ENCODE measurements at places on chromosomes 7 and 10.

DNA sequence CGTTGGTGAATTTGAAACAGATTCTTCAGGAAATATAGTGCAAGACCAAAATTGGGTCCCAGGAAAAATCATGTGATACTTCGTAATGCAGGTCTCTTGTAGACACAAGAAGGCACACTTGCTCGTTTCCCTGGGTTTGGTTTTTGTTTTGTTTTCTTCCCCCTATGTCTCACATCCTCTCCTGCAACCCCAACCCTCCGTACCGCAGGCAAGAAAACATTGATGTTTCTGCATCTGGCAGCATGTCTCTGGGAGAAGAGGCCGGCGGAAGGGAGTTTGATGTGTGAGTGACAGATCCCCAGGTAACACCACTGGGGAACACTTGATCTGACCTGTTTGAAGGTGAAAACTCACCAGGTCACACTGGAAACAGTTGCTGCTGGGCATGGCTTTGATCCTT is 718.5 kb downstream of the AUTS2 start:
- no peak for DNase-seq

GRCh38 chr10:49478819-49479218 is 60.1 kb downstream of the ERCC6 start:
- DNase-seq, result no peak

- peak; percentile 20 for DNase-seq
Observed at GRCh38 chr10:77613476-77614130, 24.0 kb downstream of the KCNMA1 start.

DNA sequence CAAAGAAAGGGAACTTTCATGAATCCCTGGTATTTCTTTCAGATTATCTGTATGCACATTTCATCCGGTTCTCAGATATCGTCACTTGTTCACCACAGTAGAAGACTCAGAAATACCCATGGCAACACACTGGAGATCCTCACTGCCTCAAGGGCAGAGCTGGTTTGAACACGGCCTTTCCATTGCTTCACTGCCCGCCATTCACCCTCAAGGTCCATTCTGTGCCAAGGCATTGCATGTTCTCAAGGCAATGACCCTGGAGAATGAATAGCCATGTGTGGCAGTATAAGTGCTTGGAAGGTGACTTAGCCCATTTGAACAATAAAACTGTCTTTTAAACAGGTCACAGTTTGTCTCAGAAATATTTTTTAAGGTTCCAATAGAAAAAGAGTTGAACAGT is 606.5 kb downstream of the IPMK start:
- no peak for DNase-seq

GRCh38 chr10:126523071-126523470 is 134.8 kb upstream of the ADAM12 start:
- DNase-seq, result no peak

- no peak for DNase-seq
Observed at GRCh38 chr10:124084708-124085107, 8.7 kb downstream of the CHST15 start.

- no peak for DNase-seq
Observed at GRCh38 chr10:46253076-46254006, 33.5 kb upstream of the ANTXRL start.

DNA sequence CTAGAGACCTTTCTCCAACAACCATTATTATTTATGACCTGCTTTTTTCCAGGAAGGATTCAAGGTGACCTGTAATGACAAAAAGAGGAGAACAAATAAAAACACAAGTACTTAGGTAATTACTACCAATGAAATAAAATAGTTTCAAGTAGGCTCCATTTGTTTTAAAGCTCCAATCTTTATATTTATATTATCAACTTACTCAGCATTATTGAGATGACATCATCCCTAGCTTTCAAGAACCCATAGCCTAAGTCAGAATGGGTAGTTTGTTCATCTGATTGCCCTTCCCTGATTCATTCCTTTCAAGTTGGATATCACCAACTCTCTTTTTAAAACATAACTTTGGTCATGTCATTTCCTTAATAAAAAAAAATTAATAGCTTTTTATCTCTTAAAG is 131.5 kb downstream of the GRM3 start:
- DNase-seq, result no peak

DNA sequence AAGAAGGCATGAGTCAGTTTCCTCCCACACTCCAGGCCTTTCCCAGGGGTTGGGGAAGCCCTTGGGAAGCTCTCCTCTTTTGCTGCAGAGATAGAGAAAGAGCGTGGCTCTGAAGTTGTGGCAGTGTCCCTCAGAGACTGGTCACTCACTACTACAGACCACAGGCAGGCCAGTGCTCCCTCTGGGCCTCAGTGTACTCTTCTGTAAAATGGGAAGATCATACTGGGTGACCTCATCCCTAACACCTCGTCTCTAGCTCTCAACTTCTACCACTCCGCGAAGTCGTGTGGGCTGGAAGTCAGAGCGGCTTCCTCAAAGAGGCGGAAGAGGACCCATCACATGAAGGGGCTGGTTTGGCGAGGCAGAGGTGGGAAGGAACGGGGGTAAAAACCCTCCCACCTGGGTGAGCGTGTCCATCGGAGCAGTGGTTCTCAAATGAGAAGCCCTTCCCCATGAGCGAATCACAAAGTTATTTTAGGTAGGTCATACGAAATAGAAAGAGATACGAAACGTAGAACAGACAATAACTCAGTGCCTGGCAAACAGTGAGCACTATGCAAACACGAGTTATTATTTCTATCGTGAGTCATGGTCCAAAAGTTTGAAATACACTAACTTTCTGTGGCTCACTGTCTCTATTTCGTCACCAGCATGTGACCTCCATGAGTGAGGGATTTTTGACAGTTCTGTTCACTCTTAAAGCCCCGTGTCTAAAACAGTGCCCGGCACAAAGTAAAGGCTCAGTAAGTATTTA is 32.7 kb downstream of the PRKAG2 start:
- no peak for DNase-seq

- DNase-seq, result no peak
Observed at GRCh38 chr10:87503401-87503800, 1.3 kb upstream of the MINPP1 start.

DNA sequence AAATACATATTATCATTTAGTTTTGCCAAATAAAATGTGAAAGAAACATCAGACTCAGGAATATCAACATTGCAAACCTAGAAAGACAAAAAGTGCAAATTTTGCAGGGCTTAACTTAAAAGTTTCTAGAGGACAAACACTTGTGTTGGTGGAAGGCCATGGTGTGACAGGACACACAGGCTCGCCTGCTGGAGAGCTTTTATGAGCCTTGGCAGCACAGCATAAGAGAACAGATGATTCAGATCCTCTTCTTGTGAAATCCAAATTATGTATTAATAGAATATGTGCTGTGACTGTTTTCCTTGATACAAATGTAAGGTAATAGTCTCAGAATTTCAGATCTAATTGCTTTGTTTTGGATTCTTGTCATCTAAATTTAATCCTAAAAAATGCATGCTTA is 72.9 kb upstream of the ABCB5 start:
- no peak for DNase-seq

DNA sequence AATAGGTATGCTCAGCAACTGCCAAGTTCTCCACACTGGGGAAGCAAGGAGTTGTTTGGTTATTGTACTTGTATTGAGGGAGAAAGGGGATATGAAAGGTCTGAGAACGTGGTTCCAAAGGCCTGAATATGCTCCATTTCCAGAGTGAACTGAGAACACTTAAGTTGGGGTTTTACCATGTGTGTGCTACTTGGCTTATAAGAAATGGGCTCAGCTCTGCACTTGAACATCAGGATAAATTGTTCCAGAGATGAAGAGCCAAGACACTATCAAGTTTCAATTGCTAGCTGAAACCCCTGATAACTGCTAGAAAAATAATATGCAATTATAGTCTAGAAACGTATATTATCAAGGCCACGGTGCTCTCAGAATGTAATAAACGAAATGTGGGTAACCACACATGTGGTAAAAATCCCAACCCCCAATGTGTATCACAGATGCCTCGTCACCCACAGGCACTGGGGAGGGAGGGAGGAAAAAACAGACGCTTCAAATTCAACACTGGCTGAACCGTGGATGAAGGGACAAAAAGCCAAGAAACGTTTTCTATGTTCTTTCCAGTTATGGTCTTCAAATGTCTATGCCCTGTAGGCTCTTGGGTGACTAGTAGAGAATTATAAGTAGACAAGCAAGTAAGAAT is 16.3 kb downstream of the ELMO1 start:
- no peak for DNase-seq

- DNase-seq, result no peak
Observed at GRCh38 chr7:80830010-80830409, 88.8 kb downstream of the SEMA3C start.

- DNase-seq, result no peak
Observed at GRCh38 chr10:133230044-133230361, at the start of gene UTF1. TSS of gene UTF1 (plus strand) at chr10:133230217. CDS start at chr10:133230289, 72 bp downstream.

DNA sequence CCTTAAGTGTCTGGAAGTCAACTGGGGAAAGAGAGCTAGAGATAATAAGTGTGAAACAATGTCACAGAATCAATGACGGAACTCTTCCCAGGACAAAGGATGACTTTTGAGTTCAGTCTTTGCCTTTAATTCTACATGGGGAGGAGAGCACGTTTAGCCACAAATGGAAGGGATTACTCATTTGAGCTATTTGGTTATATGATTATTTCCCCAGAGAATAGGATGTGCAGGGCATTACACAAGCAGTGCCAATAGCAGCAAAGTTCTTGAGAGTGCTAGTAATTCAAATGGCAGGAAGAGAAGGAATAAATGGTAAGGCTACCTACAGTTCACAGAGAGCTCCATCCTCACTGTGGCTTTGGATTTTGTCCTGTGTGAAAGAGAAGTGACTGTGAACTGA is 6.0 kb downstream of the EGFR start:
- no peak for DNase-seq

DNA sequence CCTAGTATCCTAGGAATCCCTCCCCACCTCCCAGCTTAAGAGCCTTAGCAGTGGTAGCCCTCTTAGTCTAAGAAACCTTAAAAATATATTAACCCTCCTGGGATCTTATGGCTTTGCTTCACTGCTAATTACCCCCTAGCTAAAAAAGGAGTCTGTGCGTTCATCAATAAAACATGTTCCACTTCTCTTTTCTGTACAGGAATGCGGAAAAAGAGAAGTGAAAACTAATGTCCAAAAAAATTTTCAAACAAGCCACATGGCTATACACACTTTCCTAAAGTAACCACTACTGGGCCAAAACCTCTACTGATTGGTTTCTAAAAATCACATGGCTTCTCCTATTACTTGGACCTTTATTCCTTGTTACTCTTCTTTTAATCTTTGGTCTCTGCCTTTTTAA is 667.1 kb upstream of the LRRTM3 start:
- no peak for DNase-seq

DNA sequence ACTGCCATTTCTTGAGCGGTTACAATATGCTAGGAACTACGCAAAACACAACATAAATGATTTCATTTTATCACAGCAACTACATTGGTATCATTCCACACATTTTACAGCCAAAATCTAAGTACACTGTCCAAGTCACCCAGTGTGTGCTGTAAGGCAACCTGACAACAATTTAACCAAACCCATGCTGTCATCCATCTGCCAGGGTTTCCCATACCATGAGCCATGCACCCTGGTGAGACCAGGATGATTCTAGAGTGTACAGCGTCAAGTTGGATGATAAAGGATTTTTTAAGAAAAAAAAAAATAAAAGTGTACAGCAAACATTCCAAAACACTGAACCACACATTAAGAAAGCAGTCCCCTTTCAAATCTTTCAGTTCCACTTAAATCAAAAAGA is 52.9 kb downstream of the PIK3AP1 start:
- DNase-seq, result no peak

GRCh38 chr7:138254444-138254843 is 178.2 kb downstream of the AKR1D1 start:
- DNase-seq, result no peak

- no peak for DNase-seq
Observed at GRCh38 chr7:91127959-91128358, 136.3 kb upstream of the FZD1 start.

- no peak for DNase-seq
Observed at GRCh38 chr10:7666253-7667023, at the start of gene ITIH5. TSS of gene ITIH5 (minus strand) at chr10:7666966. CDS start at chr10:7666892, 74 bp downstream.

DNA sequence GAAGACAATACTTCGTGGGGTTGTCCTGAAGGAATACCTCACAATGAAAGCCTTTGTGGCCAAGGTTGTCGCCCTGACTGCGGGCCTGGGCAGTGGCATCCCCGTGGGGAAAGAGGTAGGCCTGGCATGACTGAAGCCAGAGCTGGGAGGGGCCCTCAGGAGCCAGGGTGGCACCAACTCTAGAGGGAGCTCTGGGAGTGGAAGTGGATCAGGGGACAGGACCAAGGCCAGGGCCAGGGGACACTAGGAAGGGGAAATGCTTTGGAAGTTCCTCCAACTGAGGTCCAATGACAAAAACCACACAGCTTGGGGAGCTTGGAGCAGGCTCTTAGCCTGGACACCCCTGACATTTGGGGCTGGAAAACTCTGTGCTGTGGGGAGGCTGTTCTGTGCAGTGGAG is 5.8 kb downstream of the CLCN1 start:
- no peak for DNase-seq

GRCh38 chr7:1552200-1552599 is 3.8 kb downstream of the TMEM184A start:
- DNase-seq, result no peak

DNA sequence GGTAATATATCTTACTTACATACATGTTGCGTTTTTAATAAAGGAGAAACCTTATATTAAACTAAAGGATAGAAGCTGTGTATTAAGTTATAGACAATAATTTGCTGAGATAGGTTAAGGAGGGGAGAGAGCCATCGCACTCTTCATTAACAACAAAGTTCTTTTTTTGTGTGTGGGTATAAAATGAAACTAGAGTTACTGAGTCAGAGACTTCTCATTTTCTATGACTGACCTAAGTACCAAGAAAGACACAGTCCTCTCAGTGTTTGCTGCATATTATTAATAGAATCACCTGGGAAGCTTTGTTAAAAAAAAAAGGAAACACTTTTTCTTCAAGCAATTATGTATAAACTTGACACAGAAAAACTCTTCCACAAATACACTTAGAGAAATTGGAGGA is 31.4 kb downstream of the FEZF1 start:
- no peak for DNase-seq

- DNase-seq, result peak; percentile 42
Observed at GRCh38 chr10:123009105-123009820, 457 bp downstream of the ACADSB start.

DNA sequence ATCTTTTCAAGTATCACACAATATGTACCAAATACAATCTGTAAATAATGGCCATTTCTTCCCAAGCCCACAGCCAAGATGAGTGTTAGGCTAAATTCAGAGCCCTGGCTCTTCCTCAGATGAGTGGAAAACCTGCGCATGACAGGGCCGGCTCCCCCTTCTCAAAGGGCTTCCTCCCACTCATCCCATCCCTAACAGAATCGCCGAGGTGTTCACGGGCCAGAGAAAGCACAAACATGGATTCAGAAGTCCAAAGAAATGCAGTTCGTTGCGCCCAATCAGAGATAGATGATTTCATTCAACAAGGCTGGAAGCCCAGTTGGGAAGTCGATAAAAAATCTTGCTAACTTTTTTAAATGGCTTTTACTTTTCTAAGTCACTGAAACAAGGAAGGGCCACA is 121.8 kb downstream of the UBE2H start:
- DNase-seq, result no peak

DNA sequence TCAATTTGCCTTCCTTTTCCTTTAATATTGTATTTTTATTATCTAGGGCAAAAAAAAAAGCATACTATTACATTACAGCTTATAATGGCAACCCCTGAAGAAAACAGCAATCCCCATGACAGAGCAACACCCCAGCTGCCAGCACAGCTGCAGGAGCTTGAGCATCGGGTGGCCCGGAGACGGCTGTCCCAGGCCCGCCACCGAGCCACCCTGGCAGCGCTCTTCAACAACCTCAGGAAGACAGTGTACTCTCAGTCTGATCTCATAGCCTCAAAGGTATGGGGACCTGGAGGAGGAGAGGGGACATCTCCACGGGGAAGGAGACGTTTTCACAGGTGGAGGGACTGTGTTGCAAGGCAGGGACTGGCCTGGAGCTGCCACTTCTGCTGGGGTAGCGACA is 6.8 kb downstream of the STRA8 start:
- DNase-seq, result no peak
